RWPE2 (cell line): ENCODE measurements at places on chromosomes 7 and 10.

GRCh38 chr7:132475669-132476116 is 100.6 kb downstream of the PLXNA4 start:
- DNase-seq = no peak

DNA sequence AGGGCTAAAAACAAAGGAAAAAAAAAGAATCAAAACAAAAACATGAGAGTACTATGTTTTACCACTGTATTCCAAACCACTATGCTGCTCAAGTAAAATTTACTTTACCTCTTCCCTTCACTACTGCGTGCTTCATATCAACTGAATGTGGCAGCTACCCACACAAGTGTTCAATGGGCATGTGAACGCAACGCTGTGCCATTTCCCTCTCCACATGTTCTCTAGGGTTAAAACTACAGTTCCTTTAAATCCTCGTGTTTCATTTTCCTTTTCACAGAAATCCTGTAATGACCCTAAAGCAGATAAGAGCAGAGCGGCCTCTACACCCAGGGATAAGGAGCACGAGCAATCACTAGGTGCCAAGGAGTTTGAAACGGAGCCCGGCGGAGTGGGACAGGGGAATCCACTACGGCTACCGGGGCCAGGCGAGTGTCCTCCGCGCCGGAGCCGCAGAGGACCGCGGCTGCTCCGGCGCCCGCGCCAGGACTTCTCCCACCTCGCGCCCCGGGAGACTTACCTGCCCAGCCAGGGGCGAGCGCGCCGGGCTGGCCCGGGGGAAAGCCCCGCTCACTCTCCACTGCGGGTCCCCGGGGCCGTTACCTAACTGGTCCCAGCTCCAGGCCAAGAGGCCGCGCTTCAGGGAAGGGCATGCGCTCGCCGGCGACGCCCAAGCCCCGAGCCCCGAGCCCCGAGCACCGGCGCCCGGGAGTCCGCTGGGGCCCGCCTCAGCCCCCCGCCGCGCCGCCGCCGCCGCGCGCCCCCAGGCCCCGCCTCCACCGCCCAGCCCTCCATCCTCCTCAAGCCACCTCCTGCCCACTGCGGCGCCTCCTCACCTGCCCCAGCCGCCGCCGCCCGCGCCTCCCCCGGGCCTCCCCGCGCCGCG is 711 bp downstream of the NAMPT start:
- DNase-seq = no peak

GRCh38 chr7:100674411-100675104 is 1.0 kb downstream of the GNB2 start:
- no peak for DNase-seq

GRCh38 chr7:103011650-103012049 is 62.9 kb downstream of the FBXL13 start:
- DNase-seq = no peak

GRCh38 chr7:123771256-123771655 is 22.5 kb upstream of the WASL start:
- DNase-seq = no peak

GRCh38 chr7:123797673-123798531 is 47.1 kb upstream of the HYAL4 start:
- DNase-seq = no peak

- DNase-seq = no peak
Measured at GRCh38 chr10:69572159-69573055, 815 bp downstream of the NEUROG3 start.

GRCh38 chr10:87064651-87065050 is 30.0 kb downstream of the GLUD1 start:
- no peak for DNase-seq

DNA sequence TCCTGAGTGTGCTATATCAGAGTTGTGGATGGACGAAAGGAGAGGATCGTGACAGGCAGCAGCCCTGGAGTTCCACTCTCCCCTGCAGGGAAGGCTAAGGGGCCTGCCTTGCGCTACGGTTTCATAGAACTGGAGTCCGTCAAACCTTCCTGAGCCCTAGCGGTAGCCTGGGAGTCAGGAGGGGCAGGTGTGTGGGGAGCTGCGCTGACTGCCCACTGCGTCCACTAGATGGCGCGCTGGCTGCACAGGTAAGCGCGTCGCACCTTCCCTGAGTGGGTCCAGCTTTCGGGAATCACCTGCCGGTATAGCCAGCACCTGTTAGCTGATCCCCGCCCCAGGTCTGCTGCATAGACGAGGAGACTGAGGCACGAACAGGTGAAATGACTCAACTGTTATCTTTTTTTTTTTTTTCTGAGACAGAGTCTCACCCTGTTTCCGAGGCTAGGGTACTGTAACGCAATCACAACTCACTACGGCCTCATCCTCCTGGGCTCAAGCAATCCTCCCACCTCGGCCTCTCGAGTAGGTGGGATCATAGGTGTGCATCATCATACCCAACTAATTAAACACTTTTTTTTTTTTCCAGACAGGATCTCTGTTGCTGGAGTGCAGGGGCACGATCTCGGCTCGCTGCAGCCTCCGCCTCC is 20.2 kb upstream of the BAIAP2L1 start:
- DNase-seq = peak; percentile 78

DNA sequence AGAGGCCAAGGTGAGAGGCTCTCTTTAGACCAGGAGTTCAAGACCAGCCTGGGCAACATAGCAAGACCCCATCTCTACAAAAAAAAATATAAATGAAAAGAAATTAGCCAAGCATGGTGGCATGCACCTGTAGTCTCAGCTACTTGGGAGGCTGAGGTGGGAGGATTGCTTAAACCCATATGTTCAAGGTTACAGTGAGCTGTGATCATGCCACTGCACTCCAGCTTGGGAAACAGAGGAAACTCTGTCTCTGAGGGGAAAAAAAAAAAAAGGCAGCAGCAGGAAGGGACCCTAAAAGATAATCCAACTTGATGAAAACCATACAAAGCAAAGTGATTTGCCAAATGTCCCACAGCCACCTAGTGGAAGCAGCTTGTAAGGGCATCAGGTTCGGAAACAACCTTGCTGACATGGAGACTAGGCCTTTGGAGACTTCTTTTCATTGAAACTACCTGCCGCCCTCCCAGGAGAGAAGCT is 15.6 kb upstream of the PBLD start:
- no peak for DNase-seq

GRCh38 chr7:112770051-112770450 is 20.1 kb downstream of the TMEM168 start:
- DNase-seq = peak; percentile 90

- no peak for DNase-seq
Measured at GRCh38 chr7:131026297-131027000, 292.4 kb upstream of the KLF14 start.

GRCh38 chr7:7596176-7596575 is 29.5 kb downstream of the MIOS start:
- no peak for DNase-seq

- no peak for DNase-seq
Measured at GRCh38 chr7:22430457-22430856, 69.5 kb downstream of the STEAP1B start.

- no peak for DNase-seq
Measured at GRCh38 chr10:72846238-72846637, 47.3 kb upstream of the OIT3 start.

DNA sequence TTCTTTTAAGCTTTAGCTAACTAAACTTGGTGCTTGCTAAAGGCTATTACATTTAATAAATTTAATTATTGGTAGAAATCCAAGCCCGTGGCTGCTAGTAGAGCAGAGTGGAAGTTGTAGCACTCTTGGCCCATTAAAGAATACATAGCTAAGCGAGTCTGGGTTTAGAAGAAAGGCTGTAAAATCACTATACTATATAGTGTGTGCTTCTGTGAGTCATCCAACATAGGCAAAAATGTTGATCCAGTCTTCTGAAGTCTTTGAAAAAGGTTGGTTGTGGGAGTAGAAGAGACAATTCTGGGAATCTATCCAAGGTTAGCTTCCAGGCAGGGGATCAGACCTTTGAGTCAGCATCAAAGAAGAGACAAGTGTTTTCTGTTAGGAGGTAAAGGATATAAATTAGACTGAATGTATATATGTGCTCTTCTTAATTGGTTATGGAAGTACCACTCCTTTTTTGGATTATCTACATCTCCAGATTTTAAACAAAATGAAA is 664.2 kb downstream of the NXPH1 start:
- no peak for DNase-seq

- DNase-seq = no peak
Measured at GRCh38 chr7:1052031-1052818, 7.9 kb downstream of the GPR146 start.
